Activated naive CD8-positive, alpha-beta T cell treated with anti-CD3 and anti-CD28 coated beads, Interleukin-2, amount 10 ng/mL, durations not matched to agents 7 days and 5 days (primary cell): ENCODE measurements at places on chromosomes 11 and 22.

DNA sequence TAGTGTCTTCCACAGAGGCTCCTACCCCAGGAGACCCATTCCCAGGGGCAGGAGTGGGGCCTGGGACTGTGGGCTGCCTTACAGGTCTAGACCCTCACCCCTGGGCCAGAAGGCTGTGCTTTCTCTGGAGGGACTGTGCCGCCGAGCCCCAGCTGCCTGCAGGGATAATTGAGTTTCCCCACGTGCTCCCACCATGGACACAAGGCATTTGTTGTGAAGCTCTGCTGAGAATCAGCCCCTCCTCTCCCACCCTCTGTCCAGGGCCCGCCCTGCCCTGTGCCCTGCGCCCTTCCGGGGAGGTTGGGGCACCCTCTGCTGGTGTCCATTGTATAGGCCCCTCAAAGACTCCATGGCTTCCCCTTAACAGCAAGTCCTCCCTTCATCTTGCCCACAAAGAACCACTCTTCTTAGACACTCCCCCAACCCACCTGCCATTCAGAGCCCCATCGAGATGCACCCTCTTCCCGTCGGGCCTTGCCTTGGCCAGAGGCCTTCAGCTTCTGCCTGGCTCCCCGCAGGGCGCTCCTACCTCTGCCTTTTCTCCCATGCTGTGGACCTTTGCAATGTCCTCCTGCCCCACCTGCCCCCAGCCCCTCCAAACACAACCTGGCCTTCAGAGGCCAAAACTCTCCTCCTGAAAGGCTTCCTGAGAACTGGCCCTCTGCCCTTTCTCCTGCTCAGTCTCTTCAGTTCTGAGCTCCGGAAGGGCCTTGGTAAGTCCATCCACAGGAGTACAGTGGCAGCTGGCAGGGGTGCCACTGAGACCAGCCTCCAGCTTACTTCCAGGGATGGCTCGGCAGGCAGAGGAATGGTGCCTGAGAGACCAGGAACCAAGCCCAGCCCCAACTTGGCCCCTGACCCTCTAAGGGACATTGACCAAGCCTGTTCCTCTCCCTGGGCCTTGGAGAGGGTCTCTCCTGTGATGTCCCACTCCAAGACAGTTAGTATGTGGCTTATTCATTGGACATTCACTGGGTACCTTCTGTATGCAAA, 22.4 kb downstream of the DUSP8 start:
- no peak for DNase-seq
- H3K4me3 ChIP-seq, result no peak overlapping the region
- no peaks in the 10 kb centered on the region for H3K36me3 ChIP-seq
- H3K4me1 ChIP-seq, result no peaks in the 10 kb centered on the region

DNA sequence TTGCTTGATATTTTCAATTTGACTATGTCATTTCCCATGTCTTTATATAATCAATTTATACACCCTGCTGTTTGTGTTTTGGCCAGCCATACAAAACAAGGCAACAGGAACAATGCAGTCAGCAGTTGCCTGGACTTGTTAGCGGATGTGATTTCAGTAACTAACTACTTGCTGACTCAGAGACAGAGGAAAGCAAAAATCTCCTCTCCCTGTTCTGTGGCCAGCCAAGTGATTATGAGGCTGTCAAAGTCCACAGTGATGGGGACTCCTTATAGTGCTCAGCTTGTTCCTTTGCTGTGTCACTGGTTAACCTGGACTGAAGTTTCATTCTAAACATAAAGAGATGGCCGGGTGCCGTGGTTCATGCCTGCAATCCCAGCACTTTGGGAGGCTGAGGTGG, 32.6 kb upstream of the APLP2 start:
- no peaks in the 10 kb centered on the region for H3K36me3 ChIP-seq
- DNase-seq, result no peak
- peaks cover 7% of the 10 kb centered on the region for H3K27me3 ChIP-seq
- H3K27ac ChIP-seq, result no peak overlapping the region
- no peak overlapping the region for H3K4me3 ChIP-seq

DNA sequence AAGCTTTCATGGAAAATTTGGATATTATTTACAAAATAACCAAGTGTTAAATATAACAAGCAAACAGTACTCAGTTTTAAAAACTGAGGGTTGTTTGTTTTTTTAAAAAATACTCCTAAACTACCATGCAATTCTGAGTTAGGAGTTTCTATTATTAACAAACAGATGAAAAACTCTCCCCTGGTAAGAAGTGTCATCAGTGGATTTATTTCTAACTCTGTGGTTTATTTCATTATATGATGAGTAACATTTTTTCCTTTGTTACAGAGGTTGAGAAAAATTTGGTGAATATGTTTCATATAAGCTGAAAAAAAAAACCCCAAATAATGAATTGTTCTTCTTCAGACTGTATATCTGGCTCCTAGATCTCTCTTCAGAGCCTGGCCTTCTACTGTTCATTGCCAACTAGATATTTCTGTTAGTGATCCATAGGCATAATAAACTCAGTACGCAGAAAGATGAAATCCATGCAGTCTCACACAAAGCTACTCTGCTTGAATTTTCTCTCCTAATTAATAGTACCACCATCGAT, 29.4 kb upstream of the PDE3B start:
- H3K4me1 ChIP-seq, result peaks cover 19% of the 10 kb centered on the region
- H3K4me3 ChIP-seq, result no peak overlapping the region
- DNase-seq, result no peak

DNA sequence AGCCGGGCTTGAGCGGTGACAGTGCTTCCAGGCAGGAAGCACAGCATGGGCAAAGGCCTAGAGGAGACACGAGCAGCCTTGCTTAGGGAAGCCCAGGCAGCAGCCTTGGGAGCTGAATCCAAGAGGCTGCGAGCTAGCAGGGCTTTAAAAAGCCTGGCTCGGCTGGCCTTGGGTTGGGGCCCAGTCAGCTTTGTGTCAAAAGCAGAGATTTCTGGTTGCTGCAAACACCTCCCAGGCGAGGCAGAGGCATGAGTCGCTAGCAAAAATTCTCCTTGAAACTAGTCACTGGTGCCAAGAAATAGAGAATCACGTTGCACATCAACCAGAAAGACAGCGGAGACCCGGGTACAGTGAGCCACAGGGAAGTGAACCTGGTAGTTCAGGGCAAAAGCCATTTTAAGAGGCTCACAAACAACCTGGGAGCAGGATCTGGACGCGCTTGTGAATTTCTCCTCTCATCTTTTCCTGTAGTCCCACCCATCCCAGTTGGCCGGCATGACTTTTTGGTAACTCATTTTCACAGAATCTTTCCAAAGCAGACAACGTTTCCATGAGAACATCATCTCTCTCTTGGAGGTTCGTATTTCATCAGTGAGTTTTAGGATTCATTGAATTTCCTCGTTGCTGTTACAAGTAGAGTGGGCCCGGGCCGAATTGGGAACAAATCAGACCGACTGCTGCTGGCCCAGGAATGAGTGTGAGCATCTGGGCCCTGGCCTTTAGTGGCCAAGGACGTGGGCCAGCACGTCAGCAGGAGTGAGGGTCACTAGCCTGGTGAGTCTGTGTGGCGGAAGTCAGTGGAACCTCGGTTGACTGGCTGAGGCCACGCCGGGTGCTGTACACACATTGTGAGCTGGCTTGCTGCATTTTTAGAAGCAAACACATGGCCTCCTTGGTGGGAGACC, 16.4 kb upstream of the FGF4 start:
- H3K4me1 ChIP-seq, result no peaks in the 10 kb centered on the region
- H3K27ac ChIP-seq, result no peak overlapping the region
- H3K4me3 ChIP-seq, result no peak overlapping the region
- no peak for DNase-seq
- no peaks in the 10 kb centered on the region for H3K36me3 ChIP-seq
